ENCODE measurements at places on chromosomes 2 and 18. TPM values are rescaled to one million over a fixed set of nuclear protein-coding genes. Genes with fewer than 3 reads are reported as not detected.

Gene NYAP2
- total RNA-seq: not detected

Gene SKOR2
- total RNA-seq: not detected

Gene NEURL3
- not detected for total RNA-seq

Gene FAM237A
- total RNA-seq: not detected

Gene SLC5A7
- total RNA-seq: not detected

Gene LCT
- total RNA-seq: not detected

Gene IL1R1
- total RNA-seq: 40.1 TPM

Gene HMSD
- 0.86 TPM for total RNA-seq

Gene WIPF1
- total RNA-seq: 13.8 TPM

Gene NPPC
- 0.58 TPM for total RNA-seq

Gene EIF2AK3
- 13.5 TPM for total RNA-seq

Gene RBM44
- under 0.01 TPM for total RNA-seq

Gene KATNAL2
- 1.4 TPM for total RNA-seq

Gene ADGRF3
- total RNA-seq: under 0.01 TPM

Gene EHBP1
- 34.6 TPM for total RNA-seq

Gene METTL5
- total RNA-seq: 79.0 TPM

Gene PDE6D
- total RNA-seq: 27.7 TPM

Gene ANKRD44
- total RNA-seq: 50.5 TPM

Gene KCNG3
- not detected for total RNA-seq

Gene TMEM247
- total RNA-seq: not detected

Gene L3MBTL4
- total RNA-seq: not detected

Gene COLEC11
- not detected for total RNA-seq

Gene AQP12A
- total RNA-seq: not detected

Gene SH3BP4
- total RNA-seq: 51.2 TPM

Gene CPSF3
- 76.4 TPM for total RNA-seq

Gene STAMBP
- 37.7 TPM for total RNA-seq

Gene ALPG
- not detected for total RNA-seq

Gene CYP1B1
- 30.0 TPM for total RNA-seq

Gene STK11IP
- 13.0 TPM for total RNA-seq

Gene RAX
- total RNA-seq: not detected

Gene REEP1
- not detected for total RNA-seq

Gene CD302
- total RNA-seq: 7.5 TPM

Gene CDH7
- not detected for total RNA-seq

Gene FRZB
- total RNA-seq: under 0.01 TPM

Gene CYP26B1
- 0.18 TPM for total RNA-seq

All from myometrial cell (primary cell).